Stimulated activated CD4-positive, alpha-beta T cell treated with anti-CD3 and anti-CD28 coated beads, Interleukin-4, amount 100 ng/mL, for 48 hours (primary cell): ENCODE measurements at places on chromosomes 6 and 20.

GRCh38 chr6:122184401-122184827 lies 215.0 kb upstream of the HSF2 start:
- DNase-seq: no peak

DNA sequence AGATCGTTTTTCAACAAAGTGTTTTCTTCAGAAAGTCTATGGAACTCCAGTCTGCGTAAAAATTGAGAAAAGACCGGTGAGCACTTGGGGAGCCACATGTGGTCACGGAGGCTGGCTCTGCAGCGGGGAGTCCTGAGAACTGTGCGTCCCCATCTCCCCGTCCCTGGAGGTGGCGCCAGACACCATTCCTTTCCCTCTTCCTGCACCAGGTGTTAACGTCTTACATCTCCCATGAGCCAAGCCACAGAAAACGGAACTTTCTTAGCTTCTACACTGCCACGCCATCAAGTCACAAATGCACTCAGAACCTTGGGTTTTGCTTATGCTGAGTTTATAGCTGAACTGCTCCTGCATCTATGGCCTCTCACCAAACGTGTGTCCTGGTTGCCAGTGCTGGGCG lies 62.6 kb downstream of the GINS1 start:
- peak; percentile 28 for DNase-seq

DNA sequence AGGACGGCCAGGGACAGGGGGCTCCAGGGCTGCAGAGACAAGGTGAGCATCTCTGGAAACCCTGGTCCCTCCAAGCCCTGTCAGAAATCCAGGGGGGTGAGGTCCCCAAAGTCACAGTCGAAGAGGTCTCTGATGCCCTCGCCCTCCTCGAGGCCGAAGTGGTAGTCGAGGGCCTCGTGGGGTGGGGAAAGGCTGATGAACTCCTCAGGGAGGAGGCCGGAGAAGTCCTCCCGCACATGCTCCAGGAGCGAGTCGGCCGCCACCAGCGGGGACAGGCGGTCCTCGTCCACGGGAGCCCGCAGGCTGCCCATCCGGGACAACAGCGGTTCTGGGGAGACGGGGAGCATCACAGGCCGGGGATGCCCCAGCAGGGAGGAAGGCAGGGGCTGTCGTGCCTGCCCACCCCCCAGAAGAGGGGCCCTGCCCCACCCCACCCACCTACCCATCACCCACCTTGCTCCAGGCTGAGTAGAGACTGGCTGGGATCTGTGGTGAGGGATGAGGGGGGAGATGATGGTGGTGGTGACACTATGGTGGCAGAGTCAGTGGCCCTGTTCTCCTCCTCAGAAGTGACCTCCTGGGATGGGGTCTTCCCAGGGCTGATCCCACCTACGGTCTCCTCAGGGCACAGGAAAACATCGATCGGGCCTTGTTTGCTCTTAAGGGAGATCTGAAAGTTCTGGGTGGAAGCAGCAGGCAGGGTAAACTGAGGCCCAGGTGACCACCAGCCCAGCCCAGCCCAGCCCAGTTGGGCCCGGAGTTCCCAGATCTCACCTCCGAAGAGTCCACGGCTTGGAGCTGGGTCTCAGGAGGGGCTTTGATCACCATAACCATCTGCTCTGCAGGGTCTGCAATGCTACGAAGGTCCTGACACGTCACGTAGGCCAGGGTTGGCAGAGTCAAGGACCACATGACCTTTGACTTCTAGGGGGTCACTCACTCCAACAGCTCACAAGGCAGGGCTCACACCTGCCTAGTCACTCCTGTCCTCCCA lies 2.7 kb upstream of the NECAB3 start:
- no peak for DNase-seq

- no peak for DNase-seq
Measured at GRCh38 chr6:3013486-3013885, 13.8 kb downstream of the NQO2 start.

GRCh38 chr20:652615-653109 lies 338 bp downstream of the SRXN1 start:
- DNase-seq: peak; percentile 16

DNA sequence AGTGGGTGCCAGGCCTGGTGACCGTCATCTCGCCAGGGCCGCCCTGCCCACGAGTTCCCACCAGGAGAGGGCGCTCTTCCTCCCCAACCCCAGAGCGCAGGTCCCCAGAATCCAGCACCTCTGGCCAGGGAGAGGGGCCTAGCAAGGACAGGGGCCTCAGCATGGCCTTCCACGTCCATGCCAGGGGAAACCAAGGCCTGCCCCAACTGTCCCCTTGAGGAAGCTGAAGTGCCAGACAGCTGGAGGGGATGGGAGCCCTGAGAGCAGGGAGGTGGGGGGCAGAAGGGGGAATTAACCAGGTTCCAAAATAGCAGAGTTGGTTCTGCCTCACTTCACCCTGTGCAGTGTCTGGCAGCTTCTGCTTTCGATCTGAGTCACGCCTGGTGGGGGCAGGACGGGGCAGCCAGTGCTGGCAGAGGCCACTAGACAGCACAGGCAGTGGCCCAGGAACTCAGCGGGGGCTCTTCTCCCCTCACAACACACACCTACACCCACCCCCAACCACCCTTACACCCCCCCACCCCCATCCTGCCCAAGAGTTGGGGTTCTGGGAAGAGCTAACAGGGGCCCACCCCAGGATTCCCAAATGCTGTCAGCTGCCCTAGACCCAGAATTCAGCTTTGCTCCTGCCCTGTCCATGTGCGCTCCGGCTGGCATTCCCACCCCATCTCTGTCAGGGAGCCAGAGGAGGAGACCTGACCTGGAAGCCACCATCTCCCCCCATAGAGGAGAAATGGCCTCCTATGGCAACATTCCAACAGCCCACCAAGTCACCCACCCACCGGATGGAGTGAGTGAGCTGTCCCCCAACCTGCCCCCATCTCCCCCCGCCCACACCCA lies 29.2 kb downstream of the TFEB start:
- peak; percentile 72 for DNase-seq
